ENCODE measurements at places on chromosomes 12 and 14.

DNA sequence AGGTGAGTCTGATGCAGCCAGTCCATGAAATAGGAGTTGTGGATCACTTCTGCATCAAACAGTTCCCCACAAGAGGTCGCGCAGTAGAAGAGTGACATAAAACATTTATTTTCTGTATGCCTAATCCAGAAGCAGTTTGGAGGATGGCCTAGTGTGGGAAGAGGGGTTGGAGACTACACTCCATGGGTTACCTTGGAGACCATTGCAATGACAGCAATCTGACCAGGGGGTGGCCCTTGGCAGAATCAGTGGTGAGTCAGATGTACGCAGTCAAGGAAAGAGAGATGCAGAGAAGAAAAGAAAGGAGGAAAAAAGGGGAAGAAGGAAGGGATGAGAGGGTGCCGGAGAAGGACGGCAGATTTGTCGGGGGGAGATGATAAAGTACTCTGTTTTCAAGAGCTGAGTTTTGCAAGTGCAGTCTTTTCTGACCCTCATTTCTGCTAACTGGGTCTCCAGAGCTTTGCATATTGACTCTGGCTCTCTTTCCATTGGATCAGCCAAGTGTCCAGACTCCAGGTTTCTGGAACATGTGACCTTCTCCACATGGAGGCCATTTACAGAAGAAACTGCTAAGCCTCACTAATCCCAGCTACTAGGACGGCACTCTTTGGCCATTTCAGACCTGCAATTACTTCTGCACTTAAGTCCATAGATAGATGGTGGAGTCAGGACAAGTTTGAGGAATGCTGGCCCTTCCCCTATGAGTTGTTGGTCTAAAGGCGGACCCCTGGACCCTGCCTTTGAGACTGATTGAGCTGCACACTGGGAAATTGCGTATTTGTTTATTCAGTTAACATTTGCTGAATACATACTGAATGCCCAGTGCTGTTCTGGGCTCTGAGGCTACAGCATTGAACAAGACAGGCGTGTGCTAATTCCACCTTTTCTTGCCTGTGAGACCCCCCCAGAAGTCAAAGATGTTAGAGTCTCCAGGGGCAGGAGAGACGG lies 424.2 kb downstream of the BCL11B start:
- no peak for DNase-seq

GRCh38 chr12:27449026-27449425 lies 2.5 kb downstream of the SMCO2 start:
- peak; percentile 80 for DNase-seq

DNA sequence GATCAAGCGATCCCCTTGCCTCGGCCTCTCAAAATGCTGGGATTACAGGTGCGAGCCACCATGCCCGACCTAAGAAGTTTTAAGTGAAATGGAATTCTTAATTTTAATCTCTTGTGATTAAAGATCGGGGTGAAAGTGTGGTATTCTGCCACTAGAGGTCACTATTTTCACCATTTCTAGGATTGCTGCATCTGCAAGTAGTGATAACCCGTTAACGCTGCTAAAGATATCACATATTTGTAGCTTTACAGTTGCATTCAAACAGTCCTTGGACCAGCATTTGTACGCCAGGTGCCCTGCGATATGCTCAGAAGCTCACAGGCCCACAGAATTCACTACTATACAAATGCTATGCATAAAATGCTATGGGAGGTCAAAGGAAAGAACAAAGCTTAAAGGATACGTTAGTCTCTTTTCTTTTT lies 19.3 kb downstream of the CCDC62 start:
- peak; percentile 80 for DNase-seq

DNA sequence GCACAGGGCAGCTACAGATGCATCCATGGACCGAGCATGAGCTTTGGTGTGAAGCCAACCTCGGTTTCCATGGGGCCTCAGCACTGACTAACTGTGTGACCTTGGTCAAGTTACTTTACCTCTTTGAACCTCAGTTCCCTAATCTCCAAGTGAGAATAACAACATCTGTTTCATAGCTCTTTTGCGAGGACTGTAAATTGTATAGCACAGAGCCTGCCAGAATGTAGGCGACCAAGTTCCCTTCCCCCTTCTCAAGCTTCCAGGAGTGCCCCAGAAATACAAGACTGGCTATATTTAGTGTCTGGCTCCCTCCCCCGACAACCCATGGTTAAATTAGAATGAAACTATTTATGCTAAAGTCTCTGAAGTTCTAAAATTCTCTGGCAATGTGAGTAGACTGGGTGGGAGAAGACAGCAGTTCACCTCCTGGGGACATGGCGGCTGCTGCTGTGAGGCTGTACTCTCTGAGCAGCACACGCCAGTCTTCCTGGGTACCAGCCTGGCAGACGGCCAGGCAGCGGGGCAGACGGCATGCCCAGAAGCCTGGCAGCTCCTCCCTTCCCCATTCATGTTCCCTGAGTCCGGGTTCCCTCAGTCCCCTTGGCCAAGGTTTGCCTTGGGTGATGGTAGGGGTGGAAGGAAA lies 22.0 kb upstream of the TMED10 start:
- no peak for DNase-seq

GRCh38 chr12:114697243-114697716 lies 13.3 kb upstream of the TBX3 start:
- DNase-seq = no peak
